Placental pericyte (primary cell): ENCODE measurements at places on chromosomes 1 and 21. TPM values are rescaled to one million over a fixed set of nuclear protein-coding genes. Genes with fewer than 3 reads are reported as not detected.

Gene RIPPLY3
- total RNA-seq = under 0.01 TPM in 1 of 2 replicates, not detected in the other

Gene TRIM67
- total RNA-seq = not detected in 2 replicates

Gene DMAP1
- total RNA-seq = 27.4 and 28.8 TPM in 2 replicates

Gene GCLM
- total RNA-seq = 6.8 and 16.6 TPM in 2 replicates

Gene EXTL1
- total RNA-seq = under 0.01 and 0.43 TPM in 2 replicates

Gene FLG2
- not detected in 2 replicates for total RNA-seq

Gene GPBP1L1
- 86.4 and 112 TPM in 2 replicates for total RNA-seq

Gene PLA2G2C
- total RNA-seq = not detected in 2 replicates

Gene FAM72B
- total RNA-seq = 1.5 and 4.6 TPM in 2 replicates

Gene CFAP107
- total RNA-seq = not detected in 2 replicates
